ENCODE measurements at places on chromosomes 12 and 14. TPM values are rescaled to one million over a fixed set of nuclear protein-coding genes. Genes with fewer than 3 reads are reported as not detected.

REP15 gene
- 2.8 TPM for total RNA-seq

KIF26A gene
- not detected for total RNA-seq

C1S gene
- total RNA-seq = 85.7 TPM

SLC41A2 gene
- 9.7 TPM for total RNA-seq

POTEG gene
- total RNA-seq = not detected

FLVCR2 gene
- 53.8 TPM for total RNA-seq

SLC7A7 gene
- 76.5 TPM for total RNA-seq

DNA sequence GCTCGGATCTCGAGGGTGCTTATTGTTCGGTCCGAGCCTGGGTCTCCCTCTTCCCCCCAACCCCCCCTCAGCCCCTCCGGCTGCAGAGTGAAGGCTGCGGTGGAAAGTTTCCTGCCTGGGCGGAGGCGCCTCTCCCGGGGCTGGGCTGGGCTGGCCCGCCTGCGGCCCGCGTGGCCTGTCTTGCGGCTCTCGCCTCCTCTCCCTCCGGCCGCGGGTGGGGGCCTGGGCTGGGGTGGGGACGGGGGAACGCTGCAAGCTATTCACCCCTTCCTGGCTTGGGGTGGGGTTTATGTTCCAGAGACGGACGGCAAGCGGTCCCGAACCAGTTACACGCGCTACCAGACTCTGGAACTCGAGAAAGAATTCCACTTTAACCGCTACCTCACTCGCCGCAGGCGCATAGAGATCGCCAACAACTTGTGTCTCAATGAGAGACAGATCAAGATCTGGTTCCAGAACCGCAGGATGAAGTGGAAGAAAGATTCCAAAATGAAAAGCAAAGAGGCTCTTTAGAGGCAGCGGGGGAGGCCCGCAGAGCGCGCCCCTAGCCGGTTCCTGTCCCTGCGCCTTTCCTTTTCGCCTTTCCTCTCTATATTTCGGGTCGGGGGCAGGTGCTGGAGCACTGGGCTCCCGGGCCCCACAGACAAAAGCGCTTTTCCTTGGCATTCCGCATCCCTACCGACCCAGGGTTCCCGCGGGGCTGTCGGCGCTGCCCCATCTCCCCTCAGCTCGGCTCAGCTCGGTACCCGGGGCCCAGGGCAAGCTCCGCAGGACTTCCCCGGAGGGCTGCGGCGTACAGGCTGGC, 1.3 kb downstream of the HOXC5 start:
- peak; percentile 35 for DNase-seq

GRCh38 chr14:90500665-90501370, 104.0 kb downstream of the CALM1 start:
- DNase-seq = no peak

- no peak for DNase-seq
Observed at GRCh38 chr14:36662258-36662542, 540 bp downstream of the PAX9 start.

DNA sequence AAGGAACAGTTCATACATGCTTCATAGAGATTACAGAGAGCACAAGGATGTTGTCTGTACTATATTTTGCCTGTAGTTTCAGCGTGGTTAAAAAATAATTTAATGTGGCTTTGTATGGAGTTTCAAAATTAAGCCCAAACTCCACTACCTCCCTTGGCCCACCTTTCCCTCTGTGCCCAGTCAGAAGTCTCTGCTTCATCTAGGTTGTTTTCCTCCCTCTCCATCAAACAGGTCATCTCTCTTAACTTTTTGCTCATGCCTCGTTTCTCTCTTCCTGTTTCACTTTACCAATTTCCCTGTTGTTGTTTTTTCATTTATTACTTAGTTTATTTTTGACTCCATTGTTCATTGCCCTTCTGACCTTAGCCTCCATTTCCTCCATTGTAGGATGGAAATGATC, 94.9 kb upstream of the NEDD1 start:
- DNase-seq = no peak

GRCh38 chr14:101972126-101972866, 7.9 kb downstream of the DYNC1H1 start:
- DNase-seq = peak; percentile 95
